CD4-positive, alpha-beta T cell treated with Interleukin-4 for 1 hour (primary cell): ENCODE measurements at places on chromosomes 16 and 17.

DNA sequence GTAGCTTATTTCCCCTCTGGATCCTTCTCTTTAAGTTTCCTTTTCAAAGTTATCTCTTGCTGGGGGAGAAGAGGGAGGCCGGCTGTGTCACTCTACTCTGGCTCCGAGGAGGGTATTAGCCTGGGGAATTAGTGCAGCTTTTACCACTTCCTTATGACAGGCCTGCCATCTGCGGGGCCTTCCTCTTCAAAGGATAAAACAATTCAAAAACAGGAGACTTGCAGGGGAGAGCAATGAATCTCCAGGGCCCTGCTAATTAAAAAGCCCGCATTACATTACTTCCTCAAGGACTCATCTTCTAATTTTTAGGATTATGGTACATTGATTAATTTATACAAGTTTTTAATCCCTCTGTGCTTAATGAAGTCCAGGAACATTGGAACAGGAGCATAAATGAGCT lies 190.9 kb upstream of the CDH5 start:
- no peak for DNase-seq

GRCh38 chr17:17236295-17237025 lies 508 bp downstream of the FLCN start:
- no peak for DNase-seq

DNA sequence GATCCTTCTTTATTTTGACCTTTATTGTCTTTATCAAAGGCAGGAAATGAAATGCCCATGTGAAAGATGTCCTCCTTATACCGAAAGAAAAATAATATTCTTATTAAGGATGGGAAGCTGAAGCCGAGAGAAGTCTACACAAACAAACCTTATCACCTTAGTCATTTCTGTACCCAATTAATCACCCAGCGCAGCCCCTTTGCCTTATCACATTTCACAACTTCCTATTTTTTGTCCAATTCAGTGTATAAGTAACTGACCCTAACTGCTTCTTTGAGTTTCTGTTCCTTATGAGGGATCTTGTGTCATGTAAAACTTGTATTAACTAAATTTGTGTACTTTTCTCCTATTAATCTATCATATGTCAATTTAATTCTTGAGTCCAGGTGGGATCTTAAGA lies 16.4 kb upstream of the CCL23 start:
- DNase-seq, result no peak

DNA sequence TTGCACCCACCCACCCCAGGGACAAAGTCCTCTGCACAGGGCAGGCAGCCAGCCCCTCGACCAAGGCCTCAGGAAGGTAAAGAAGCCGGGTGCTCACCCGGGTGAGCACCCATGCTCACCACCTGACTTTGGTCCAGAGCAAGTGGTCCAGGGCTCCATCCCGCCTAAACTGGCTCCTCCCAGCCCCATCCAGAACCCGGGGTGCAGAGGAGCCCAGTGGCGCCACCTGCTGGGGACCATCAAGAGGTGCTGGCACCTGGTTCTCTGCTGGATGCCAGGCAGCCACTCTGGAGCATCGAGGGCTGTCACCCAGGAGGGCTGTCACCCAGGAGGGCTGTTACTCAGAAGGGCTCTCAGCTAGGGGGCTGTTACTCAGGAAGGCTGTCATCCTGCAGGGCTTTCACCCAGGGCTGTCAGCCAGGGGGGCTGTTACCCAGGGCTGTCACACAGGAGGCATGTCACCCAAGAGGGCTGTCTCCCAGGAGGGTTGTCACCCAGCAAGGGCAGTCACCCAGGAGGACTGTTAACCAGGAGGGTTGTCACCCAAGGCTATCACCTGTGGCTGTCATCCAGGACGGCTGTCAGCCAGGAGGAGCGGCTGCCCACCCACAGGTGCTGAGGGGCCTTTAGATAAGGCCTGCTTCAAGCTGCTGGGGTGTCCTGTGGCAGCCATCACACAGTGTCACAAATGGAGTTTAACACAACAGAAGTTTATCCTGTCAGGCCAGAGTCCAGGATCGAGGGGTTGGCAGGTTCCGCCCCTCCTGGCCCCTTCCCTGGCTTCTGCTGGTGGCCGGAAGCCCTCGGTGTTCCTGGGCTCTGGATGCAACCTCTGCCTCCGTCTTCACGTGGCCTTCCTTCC lies 98.5 kb downstream of the TNFRSF13B start:
- DNase-seq, result peak; percentile 19

DNA sequence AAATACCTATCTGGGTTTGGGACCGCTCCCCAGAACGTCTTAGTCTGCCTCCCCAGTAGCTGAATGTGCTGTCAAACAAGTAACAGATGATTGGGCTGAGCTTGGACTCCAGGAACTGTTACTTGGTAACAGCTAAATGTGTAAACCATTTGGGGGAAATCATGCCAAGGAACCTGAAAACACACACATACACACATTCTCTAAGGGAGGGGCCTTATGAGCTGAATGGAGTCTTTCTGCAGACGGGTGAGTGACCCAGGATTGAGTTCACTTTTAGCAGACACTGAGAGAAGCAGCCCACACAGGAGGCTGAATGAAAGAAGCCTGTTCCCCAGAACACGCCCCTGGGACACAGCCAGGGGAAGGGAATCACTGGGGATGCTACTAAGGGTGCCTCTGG lies 1.6 kb downstream of the ACLY start:
- no peak for DNase-seq

DNA sequence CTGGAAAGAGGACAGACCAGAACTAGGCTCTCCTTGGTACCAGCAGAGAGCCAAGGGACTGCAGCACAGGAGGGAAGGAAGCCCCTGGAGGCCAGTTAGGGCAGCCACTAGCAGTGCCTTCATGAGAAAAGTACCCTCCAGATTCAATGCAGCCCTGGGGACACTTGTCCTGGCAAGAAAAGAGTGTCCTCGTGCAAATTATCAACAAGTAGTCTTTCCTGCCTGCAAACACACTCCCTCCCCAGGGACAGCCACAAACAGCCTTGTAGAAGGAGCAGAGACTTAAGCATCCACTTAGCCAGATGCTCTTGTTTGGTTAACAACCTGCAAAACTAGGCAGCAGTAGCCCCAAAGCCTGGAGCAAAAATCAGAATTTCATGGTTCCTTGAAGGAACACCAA lies 24.3 kb downstream of the CENPV start:
- DNase-seq, result no peak

DNA sequence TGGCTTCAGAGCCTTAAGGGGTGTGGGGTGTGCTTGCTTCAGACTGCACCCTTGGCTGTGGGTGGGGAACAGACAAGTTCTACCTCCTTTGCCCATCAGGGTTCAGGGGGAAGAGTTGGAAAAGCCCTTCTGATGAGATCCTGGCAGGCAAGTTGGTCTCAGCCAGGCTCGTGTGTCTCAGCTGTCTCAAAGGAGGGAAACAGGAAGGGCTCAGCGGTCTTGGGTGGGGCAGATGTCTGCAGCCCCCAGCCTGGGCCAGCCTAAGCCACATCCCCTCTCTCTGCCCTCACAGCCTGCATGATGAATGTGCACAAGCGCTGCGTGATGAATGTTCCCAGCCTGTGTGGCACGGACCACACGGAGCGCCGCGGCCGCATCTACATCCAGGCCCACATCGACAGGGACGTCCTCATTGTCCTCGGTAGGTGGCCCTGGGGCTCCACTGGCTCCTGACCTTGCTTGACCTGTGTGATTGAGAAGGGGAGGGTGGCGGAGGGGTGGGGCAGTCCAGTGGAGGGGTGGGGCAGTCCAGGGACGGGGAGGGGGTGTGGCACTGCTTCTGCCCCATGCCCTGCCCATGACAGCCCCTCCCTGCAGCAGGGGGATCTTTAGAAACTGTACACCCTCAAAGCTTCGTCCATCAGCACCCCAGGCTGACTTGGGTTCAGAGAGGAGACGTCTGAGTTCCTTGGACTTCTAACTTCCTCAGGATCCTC lies 199.5 kb downstream of the PRKCB start:
- DNase-seq, result peak; percentile 42

- DNase-seq, result no peak
Measured at GRCh38 chr16:17002565-17002964, 468.2 kb downstream of the XYLT1 start.

- DNase-seq, result no peak
Measured at GRCh38 chr16:30000735-30001631, 4.9 kb downstream of the INO80E start.

GRCh38 chr16:87543436-87544191 lies 50.8 kb upstream of the ZCCHC14 start:
- DNase-seq, result no peak

DNA sequence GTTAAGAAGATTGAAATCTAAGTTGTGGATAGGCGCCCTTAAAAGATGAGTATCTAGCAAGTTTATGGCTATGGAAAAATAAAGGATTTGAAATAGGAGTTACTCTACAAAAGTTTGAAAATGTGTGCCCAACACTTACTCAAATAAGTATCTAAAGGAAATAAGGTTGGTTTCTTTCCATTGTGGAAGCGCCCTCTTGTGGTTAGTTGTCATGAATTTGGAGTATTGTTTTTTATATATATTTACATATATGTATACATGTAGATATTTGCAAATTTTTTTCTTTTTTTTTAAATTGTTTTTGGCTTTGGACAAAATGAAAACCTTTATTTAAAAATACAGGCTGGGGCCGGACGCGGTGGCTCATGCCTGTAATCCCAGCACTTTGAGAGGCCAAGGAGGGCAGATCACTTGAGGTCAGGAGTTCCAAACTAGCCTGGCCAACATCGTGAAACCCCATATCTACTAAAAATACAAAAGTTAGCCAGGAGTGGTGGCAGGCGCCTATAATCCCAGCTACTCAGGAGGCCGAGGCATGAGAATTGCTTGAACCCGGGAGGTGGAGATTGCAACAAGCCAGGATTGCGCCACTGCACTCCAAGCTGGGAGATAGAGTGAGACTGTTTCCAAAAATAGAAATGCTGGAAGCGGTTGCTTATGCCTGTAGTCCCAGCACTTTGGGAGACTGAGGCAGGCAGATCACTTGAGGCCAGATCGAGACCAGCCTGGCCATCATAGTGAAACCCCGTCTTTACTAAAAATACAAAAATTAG lies 24.0 kb upstream of the VPS4A start:
- DNase-seq, result no peak

GRCh38 chr17:80544655-80545498 lies at the start of gene RPTOR:
RPTOR (plus strand) TSS chr17:80544838; CDS start chr17:80545630, 792 bp downstream.
- DNase-seq, result peak; percentile 89

DNA sequence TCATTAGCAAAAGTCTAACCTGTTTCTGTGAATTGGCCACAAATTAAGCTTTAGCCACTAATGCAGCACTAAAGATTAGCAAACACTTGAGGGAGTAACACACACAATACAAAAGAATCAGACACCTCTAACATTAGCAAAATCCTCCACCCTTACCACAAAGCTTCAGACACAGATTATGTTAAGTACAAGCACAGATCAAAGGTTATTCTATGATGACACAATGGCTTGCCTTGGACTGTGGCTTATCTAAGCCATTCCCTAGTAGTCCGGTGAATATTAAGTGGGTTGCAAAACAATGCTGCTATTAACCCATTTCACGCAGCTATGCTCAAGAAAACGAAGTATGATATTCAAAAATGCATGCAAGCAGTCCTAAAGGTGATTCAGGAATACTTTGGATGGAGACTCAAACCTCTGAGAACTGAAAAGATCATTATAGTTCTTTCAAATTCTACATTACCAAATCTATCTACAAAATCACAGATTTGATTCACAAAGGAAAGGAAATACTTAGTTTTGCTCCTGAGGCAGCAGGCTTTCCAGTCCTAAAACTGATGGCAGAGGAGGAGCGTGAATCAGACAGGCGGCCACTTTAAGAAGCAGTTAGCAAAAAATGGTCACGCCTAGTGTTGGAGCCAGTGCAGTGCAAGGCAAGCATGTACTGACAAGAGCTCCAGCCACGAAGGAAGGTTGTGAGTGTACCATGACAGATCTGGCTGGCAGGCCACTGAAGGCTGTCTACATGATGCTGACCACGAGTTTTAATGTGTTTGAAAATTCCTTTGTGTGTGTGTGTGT lies 67.2 kb downstream of the PARN start:
- DNase-seq, result no peak

DNA sequence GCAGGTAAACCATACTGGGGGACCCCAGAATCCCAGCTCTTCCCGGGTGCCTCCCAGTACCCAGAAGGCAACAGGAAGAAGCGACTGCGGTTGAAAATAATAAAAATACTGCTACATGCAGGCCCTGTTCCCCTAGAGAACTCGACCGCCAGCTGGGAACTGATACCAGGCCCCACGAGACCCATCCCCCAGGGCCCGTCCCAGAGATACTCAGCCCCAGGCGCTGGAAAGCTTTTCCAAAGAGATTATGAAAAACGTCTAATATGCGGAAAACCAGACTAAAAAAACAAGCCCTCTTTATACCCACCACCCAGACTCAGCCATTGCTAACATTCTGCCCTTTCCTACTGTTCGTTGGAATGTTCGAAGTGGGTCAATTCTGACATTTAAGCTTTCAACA lies 12.9 kb upstream of the MEAK7 start:
- no peak for DNase-seq

GRCh38 chr16:11242658-11243057 lies 13.3 kb downstream of the SOCS1 start:
- DNase-seq, result no peak

DNA sequence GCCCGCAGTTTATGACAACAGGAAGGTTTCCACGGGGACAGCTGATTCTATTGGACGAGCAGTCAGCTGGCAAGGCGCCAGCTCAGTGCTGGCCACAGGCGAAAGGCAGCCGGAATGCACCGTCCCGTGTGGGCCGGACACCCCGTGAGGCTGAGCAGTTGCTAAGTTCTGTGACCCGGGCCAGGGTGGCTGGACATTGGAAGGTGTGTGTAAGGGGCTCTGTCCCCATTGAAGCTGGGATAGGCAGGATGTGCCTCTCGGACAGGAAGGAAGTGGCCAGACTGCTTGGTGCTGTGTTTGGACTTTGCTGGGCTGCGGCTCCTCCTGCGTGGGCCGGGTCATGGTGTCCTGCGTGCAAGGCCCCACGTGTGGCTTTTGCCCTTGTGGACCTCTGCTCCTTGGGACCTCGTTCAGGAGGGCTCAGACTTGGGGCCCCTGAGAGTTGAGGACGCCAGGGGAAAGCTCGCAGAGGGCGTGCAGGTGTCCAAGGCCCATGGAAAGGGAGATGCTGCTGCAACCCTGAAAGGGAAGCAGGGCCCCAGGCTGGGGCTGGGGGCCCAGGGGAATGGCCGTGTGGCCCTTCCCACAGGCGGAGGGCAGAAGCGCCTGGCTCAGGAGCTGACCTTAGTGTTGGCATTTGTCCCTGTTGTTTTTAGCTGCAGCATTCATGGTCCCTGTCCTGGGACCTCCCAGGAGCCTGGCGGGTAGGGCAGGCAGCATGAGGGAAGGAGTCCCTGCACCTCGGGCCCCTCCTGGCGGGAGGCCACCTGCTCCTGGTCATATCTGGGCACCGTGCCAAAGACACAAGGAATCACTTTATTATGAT lies 10.0 kb downstream of the BAIAP2 start:
- no peak for DNase-seq
